Bone marrow (tissue), 2 donors: ENCODE measurements at places on chromosomes 5 and 9.
A peak's percentile ranks its signal among the peaks of the same experiment; 100 is the strongest.

DNA sequence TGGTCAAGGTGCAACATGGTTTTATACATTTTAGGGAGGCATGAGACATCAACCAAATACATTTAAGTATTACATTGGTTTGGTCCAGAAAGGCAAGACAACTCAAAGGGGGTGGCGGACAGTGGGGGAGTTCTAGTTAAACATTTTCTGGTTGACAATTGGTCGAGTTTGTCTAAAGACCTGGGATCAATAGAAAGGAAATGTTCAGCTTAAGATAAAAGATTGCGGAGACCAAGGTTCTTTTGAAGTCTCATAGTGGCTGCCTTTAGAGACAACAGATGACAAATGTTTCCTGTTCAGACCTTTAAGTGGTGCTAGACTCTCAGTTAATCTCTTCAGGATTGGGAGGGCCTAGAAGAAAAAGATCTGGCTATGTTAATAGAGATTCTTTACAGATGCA, 47.7 kb upstream of the TTC39B start:
- no peak for DNase-seq

DNA sequence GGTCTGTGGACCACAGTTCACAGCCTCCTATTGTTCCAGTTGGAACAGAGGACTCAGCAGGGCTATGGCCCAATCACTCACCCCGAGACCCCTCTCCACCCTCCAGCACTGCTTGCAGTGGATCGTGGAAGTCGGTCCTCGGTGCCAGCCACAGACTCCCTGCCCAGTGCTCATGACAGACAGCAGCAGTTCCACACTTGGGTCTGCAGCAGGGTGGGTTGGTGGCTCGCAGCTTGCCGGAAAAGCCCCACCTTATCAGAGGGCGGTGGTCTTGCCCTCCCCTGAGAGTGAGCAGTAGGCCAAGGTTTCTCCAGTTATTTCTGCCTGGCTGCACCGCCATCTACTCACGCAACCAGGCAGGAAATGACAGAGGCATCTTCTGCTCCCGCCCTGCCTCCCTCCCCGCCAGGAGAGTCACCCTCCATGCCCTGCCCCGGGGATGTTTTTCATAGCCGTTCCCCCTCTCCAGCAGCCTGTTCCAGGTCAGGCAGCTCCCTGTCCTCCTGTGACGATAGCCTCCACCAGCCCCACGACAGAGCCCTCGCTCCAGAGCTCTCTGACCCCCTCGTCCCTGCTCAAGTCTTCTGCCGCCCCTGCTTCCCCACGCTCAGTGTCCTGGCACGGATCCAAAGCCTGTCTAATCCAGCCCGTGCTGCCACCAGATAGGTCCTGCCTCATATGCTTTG, 34.5 kb downstream of the UNC5A start:
- DNase-seq, result no peak

DNA sequence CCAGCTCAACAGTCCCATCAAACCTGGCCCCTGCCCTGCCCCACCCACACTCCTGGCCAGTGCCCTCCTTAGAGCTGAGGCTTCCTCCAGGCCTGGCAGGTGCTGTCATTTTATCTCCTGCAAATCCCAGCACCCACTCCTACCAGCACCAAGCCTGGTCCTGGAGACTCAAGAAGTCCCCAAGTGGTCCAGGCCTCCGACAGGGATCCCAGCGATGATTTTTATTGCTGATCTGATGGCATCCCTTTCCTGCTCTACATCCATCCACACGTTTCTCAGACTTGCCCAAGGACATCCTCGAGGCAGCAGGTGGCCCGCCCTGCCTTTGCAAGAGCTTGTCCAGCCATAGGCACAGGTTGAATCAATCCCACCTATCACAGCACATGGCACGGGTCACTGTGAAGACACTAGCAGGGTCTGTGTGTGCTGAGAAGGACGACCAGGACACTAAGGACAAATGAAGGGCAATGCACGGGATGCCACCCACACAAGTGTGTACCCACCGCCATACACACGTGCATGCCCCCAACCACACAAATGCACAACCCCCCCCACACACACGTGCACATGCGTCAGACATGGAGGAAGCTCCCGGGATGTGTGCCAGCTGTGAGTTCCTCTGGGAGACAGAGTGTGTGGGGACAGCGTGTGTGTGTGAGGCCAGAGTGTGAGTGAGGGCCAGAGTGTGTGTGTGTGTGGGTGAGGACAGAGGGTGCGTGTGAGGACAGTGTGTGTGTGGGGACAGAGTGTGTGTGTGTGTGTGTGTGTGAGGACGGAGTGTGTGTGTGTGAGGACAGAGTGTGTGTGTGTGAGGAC, 62.4 kb upstream of the UBAC1 start:
- no peak for DNase-seq

DNA sequence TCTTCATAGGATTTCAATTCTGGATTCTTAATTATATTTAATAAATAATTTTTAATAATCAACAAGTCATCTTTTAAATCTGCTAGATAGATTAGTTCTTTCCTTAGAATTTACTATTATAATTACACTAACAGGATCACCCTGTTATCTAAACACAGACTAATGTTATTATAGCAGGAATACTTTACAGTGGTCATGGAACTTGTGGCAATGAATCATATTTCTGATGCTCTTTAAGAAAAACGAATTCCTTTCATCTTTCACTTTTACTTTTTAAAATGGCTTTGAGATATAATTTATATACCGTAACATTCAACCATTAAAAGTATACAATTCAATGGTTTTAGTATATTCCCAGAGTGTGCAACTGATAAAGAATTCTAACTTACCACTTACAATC, 29.7 kb upstream of the CDK5RAP2 start:
- no peak for DNase-seq

GRCh38 chr5:67178085-67178484, 18.5 kb downstream of the CD180 start:
- DNase-seq, result no peak

DNA sequence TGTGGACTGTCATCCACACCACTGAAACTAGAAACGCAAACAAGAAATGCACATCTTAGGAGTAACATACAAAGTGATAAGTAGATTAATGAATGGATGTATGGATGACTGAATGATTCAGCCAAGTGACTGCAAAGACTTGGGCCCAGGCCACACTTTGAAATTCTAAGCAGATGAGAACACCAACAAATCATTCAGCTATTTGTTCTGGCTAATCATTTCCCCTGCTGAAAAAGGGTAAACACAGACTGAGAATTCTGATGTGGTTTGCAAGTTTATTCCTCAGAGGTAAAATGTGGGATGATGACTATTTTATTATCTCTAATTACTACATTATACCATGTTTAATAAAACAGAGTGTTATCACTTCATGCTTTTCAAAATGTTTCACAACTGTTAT, 163.2 kb upstream of the ADAMTS16 start:
- DNase-seq, result no peak

- no peak for DNase-seq
Observed at GRCh38 chr5:169746147-169746694, 109.1 kb downstream of the DOCK2 start.

GRCh38 chr5:126909856-126910255, 120.5 kb downstream of the MARCHF3 start:
- DNase-seq, result no peak

DNA sequence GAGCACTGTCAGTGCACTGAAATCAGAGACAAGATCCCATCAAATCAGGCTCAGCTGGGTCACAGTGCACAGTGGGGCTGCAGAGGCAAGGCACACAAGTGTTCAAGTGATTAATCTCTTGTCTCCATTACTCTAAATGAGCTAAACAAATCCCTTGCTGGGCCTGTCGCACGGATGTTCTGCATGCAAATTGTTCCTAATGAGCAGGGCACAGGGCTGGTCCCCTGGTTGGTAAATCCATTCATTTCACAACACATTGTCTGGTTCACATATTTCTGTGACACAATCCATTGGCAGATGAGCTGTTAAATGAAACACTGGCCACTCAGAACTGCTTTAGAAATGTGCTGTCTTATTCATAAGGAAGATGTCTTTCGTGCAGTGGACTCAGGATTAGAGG, 167.9 kb upstream of the BRINP1 start:
- no peak for DNase-seq

DNA sequence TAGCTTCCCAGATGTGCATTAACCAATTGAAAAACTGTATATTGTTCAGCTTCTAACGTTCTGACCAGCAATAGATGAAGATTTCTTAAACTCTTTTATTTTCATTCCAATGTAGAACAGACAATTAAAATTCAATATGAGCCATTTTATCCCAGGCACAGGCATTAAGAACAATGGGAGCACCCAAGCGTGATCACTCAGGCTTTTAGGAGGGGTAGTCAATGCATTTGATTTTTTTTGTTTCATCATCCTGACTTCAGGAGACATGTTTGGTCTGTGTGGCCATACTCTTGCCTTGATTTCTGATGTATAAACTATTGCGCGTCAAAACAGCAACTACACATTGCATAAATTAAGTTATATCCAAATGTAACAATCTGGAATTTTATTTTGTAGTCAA, 653.0 kb upstream of the RORB start:
- no peak for DNase-seq

DNA sequence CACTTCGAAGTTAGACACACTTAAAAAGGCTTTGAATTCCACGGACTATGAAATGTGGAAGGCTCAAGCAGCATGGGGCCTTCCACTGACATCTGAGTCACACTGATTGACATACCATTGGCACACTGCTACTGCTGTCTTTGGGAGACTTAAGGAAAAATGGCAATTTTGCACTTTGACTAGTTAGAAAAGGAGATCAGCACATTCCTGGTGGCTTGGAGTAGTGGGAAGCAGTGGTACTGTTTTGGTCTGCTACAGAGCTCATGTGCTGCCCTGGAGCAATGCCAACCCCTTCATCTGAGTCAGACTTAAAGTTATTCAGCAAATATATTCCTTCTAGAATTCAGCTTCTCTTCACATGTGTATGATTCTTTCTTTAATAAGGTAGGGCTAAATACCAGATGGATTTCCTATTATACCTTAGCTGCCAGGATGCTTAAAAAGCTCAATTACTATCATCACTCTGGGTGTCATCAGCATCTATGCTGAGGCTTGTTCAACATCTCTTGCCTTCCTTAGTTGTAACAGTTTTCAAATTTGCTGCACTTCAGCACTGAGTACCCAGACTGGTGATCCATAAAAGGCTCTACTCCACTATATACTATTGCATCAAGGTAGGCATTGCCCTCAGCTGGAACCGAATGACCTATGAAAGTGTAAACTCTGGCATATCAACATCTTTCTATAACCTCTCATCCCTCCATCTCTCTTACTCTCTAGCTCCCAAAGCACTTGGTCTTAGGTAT, 42.3 kb upstream of the MOCS2 start:
- no peak for DNase-seq

GRCh38 chr5:98341038-98342032, 432.1 kb upstream of the RGMB start:
- no peak for DNase-seq

- DNase-seq, result peak; percentile 1
Observed at GRCh38 chr9:108631496-108632285, 224.1 kb downstream of the ACTL7B start.

- DNase-seq, result no peak
Observed at GRCh38 chr5:5192681-5193080, 52.6 kb downstream of the ADAMTS16 start.

GRCh38 chr5:8829323-8830029, 716.4 kb downstream of the SEMA5A start:
- no peak for DNase-seq

DNA sequence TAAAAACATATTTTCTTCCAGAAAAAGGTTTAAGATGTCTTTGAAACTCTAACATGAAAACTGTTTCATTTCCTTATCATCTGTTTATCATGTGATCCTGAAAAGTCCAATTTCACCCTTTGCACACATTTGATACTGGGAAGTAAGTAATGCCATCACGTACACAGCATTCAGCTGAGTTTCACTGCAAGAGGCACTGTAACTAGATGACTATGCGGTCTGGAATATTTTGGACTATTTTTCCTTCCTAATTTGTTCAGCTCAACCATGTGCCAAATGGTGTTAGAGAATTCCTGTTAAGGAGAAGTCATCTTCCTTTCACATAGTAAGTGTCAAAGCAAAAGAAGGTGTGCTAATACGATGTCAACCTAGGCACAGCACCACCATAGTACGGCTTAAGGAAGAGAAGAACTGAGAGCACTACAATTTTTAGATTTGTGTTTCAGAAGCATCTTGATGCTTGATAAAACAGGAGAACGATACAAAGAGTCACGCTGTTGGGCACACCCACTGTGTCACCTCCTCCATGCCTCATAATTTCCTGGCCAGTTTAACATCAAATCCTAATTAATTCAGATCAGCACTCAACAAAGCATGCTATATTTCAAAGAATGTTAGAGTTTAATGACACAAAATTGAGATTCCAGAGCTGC, 77.5 kb downstream of the GNAQ start:
- DNase-seq, result no peak

GRCh38 chr9:131410044-131410491, 16.2 kb downstream of the PRRC2B start:
- peak; percentile 14 for DNase-seq

- DNase-seq, result no peak
Observed at GRCh38 chr5:6634306-6634705, 1.1 kb downstream of the SRD5A1 start.

- DNase-seq, result no peak
Observed at GRCh38 chr9:90881648-90882047, 80.0 kb downstream of the SYK start.

GRCh38 chr9:21883642-21884041, 81.2 kb downstream of the MTAP start:
- DNase-seq, result no peak

- DNase-seq, result no peak
Observed at GRCh38 chr5:56918054-56918453, 8.7 kb downstream of the SETD9 start.

- no peak for DNase-seq
Observed at GRCh38 chr5:169268019-169268418, 32.9 kb downstream of the SLIT3 start.

DNA sequence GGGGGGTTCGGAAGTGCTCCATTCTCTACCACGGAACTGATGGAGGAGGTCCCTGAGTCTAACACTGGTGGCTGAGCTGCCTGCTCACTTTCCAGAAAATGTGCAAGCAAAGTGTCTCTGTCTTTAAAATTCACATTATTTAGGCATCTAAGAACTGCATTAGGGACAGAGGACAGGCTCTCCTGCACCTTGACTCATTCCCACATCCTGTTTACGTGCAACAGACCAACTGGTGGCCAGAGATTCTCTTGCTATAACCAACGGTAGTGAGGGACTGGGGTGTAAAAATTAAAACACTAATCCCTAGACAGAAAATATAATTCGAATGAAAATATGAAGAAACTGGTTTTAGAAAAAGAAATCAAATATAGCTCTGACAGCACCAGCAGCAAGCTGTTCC, 320.9 kb downstream of the IRX2 start:
- no peak for DNase-seq

DNA sequence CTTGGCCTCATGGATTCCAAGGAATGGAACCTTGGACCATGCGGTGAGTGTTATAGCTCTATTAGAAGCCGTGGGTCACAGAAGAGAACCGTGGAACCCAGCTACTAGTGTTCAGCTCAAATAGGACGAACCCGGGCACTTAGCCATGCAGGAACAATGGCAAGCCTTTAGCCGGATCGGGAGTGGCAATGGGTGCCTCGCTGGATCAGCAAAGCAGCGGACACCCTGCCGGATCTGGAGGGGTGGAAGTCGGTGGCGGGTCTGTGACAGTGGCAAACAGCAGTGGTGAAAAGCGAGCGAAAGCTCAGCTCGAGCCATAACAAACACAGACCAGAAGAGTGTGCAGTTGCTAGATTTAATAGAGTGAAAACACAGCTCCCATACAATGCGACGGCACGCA, 2.4 kb upstream of the CDO1 start:
- no peak for DNase-seq

GRCh38 chr5:174503461-174504265, 220.7 kb upstream of the MSX2 start:
- no peak for DNase-seq
